ENCODE measurements at places on chromosomes 11 and 22. TPM values are rescaled to one million over a fixed set of nuclear protein-coding genes. Genes with fewer than 3 reads are reported as not detected.
A peak's percentile ranks its signal among the peaks of the same experiment; 100 is the strongest.

DNA sequence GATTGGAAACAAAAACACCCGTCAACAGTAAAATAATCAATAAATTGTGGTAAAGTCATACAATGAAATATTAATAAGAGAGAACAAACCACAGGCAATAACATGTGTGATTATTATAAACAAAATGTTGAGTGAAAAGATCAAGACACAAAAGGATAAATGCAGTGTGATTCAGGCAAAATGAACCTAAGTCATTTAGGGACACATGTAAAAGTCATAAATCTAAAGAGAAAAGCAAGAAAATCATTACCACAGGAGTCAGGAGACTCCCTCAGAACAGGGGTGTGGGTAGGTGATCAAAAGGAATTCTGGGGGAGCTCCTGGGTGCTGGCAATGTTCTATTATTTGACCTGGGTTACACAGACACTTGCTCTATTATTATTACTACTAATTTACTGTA is 47.9 kb upstream of the PPP2R1B start:
- no peak for DNase-seq

- peak; percentile 12 for DNase-seq
Observed at GRCh38 chr11:120136356-120136755, 1.6 kb downstream of the TRIM29 start.

DNA sequence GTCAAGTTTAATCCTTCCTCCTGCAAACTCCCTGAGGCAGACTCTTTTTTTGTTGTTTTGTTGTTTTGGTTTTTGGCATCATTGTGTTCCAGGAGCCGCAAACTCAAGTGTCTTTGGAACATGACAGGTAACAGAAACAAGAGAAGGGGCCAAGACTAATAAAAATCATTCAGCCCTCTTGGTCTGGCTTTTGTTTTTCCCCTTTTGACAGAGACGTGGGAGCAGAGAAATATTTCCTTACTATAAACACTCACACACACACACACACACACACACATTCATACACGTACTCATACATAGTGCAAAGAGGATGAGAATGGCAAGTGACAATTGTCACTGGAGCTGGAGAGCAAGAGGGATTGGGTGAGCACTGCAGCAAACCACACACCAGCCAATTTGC is 10.4 kb upstream of the ASPHD2 start:
- DNase-seq, result no peak

- no peak for DNase-seq
Observed at GRCh38 chr22:27866135-27867084, 52.6 kb downstream of the PITPNB start.

- DNase-seq, result no peak
Observed at GRCh38 chr11:57323167-57323854, 1.4 kb downstream of the TNKS1BP1 start.

DNA sequence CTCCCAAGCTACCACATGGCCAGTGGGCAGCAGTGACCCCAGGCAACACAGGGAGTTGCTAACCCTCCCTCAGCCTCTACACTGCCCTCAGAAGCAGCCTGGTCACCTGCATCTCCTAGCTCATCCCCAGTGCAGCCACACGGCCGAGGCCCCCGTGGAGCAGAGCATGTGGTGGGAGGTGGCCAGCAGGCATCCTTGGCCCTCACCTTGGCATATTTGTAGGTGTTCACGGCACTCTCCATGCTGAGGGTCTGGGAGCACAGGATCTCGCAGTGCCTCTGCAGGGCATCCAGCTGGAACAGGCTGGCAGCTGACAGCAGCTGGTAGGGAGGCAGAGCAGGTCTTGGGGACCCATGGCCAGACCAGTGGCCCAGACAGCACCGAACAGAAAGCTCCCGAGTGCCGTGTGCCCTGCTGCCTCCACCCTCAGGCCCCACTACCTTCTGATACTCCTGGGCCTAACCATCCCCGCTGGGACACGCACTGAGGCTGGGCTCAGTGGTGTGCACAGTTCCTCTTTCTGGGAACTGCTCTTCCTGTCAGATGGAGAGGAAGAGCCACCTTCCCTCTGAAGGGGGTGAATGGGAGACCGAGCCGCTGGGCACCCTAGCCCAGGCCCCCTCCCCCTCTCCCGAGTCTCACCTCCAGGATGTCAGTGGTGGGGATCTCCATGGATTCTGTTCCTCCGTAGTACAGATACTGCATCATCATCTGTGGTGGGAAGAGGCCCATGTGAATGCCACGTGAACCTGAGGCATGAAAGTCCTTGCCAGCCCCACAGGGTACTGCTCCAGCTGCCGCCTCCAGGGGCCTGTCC is 48.8 kb downstream of the NAT10 start:
- DNase-seq, result no peak

- DNase-seq, result no peak
Observed at GRCh38 chr11:66868726-66869566, 12.1 kb downstream of the LRFN4 start.

DNA sequence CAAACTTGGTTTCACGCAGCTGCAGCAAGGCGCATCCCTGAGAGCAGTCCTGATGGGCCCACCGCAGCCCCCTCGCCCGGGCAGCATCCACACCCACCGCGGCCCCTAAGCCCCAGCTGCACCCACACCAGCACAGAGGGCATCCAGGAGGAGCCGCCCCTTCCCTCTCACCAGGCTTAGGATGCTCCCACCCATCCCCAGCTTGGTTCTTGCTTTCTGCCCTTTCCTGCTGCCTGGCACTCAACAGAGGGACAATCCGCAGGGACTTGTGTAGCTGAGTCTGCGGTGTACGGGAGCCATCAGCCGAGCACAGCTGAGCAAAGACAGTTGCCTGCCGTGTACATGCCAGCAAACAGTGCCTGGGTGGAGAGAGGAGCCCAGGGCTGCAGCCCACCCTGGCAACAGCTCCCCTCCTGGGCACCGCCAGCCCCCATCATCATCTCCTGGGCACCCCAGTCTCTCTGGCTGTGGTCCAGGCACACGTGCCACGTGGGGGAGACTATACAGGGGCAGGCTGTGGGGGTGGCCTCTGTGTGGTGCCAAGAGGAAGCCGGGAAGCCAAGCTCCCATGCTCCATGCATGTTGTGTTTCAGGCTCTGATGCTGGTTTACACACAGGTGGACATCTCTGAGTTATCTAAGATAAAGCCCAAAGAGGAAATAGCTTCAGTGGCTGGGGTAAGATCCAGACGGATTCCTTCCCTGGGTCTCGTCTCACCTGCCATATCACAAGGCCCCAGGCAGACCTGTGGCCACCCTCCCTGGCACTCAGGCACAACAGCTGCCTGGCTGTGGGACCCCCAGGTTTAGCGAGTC is 36.0 kb upstream of the GNB1L start:
- DNase-seq, result no peak

- peak; percentile 28 for DNase-seq
Observed at GRCh38 chr11:68954836-68955606, 25.8 kb downstream of the MRGPRD start.

DNA sequence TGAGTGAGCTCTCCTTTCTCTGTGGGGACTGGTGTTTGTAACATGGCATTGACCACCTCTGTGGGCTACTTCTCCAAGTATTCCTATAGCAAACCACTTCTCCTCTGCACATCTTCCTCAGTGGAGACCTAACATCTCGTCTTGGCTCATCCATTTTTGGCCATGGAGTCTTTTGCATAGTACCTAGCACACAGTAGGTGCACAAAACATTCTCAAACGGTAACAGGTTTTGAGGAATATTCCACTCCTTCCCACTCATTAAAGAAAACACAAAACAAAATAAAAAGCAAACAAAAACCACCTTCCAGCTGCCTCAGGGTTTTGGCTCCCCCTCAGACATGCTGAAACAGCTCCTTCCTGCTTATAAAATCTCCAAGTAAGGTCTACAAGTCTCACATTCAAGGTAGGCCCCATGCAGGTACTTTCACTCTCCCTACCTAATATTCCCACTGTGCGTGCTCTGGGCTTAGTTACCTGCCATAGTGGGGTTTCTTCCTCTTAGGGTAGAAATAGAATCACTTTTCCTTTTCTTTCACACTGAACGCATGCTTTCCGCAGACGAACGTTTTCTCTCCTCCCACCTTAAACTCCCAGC is 132.4 kb downstream of the RBFOX2 start:
- DNase-seq, result no peak

DNA sequence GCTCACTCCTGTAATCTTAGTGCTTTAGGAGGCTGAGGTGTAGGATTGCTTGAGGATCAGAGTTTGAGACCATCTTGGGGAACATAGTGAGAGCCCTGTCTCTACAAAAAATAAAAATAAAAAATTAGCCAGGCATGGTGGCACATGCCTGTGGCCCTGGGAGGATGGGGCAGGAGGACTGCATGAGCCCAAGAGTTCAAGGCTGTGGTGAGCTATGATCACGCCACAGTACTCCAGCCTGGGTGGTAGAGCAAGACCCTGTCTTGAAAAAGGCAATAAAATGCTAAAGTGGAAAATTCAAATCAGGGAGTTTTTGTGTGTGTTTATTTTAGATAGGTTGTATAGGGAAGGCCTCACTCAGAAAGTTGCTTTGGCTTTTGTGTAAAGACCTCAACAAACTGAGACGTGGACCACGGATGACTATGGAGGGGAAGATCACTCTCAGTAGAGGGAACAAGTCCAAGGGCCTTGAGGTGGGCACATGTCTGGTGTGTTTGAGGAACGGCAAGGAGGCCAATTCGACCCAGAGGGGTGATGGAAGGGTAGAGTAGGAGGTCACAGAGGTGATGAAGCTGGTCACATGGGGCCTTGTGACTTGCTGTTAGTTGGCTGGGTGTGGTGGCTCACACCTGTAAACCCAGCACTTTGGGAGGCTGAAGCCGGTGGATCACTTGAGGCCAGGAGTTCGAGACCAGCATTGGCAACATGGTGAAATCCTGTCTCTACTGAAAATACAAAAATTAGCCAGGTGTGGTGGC is 35.7 kb downstream of the WEE1 start:
- DNase-seq, result no peak

- DNase-seq, result no peak
Observed at GRCh38 chr11:3165916-3166267, 782 bp upstream of the OSBPL5 start.

DNA sequence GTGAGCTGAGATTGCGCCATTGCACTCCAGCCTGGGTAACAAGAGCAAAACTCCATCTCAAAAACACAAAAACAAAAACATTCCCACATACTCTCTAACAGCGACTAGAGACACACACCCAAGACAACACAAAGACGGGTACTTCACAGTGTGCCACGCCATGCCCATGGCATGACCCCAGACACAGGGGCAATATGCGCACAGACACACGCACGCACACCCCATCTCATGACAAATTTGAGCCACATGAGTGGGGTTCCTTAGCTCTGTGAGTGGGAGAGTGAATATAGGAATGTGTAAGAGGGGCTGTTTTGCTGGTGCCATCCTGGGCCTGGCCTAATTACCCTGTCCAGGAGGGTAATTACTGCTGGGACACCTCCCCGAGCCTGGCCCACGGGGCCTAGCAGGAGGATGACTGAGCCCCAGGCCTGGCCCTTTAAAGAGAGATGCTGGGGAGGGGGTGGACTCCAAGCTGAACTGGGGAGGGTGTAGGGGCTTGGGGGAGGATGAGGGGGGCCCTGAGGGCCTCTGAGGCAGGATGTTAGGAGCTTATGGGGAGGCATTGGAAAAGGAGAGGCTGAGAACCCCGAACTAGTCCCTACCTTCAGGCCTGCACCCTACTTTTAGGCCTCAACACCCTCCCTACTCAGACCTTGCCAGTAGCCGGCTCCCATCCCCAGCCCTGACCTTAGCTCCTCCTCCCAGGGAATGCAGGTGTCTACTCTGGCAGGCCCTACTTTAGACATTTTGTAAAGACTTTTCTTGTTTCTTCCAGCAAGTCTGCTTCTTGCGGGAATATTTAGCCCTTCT is 1.5 kb downstream of the LTBP3 start:
- DNase-seq, result no peak

- DNase-seq, result no peak
Observed at GRCh38 chr11:83611600-83611999, 325.4 kb upstream of the CCDC90B start.

- DNase-seq, result no peak
Observed at GRCh38 chr22:20198557-20199319, 47.9 kb upstream of the CCDC188 start.

DNA sequence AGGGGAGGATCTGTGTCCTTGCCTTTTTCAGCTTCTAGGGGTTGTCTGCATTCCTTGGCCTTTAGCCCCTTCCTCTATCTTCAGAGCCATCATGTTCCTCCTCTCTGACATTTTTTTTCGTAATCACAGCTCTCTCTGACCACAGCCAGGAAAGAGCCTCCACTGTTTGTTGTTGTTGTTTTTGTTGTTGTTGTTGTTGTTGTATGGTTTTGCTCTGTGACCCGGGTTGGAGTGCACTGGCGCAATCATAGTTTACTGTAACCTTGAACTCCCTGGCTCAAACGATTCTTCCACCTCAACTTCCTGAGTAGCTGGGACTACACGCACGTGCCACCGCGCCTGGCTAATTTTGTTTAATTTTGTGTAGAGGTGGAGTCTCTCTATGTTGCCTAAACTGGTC is 55.3 kb upstream of the KCNQ1OT1 start:
- no peak for DNase-seq

GRCh38 chr11:105183426-105183825 is 43.9 kb upstream of the CARD18 start:
- no peak for DNase-seq

GRCh38 chr11:10492084-10492483 is 37.0 kb downstream of the AMPD3 start:
- DNase-seq, result no peak

GRCh38 chr11:129865701-129866100 is 29.7 kb downstream of the NFRKB start:
- DNase-seq, result no peak

DNA sequence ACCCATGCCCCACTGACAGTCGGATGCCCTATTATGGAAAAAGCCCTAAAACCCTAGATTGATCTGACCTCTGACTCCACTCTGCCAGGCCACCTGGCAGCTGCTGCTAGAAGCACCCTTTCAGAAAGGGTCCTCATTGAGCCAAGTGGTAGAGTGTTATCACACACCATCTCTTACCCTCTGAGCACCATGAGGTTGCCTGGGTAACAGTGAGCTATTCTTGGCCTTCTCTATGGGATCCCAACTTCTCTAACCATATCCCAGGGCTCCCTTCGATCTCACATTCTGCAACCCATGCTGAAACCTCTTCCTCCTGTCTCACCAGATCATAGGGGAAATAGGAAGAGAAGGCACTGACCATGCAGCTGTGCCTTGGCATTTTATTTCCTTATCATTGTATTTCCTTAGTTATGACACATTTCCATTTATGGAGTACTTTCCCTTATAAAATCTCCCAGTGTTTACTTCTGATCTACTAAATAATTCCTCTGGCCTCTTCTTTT is 52.7 kb downstream of the MPPED2 start:
- no peak for DNase-seq

DNA sequence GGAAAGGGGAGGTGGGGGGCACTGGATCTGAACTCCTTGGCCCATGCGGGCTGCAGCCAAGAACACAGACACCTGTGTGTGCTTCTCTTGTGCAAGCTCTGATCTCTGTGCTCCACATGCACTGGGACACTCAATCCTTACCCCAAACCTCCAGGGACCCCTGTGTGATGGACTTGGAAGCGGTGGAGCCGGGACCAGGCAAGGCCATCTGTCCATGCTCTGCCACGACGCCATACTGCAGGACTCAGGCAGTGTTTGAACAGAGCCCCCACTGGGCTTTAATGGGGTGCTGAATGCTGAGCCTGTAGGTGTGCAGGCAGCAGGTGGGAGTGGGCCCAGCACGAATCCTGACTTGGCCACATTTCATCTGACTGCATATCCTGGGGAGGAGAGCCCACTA is 23.4 kb downstream of the PPM1F start:
- no peak for DNase-seq

- no peak for DNase-seq
Observed at GRCh38 chr11:122210367-122210997, 94.5 kb upstream of the BLID start.

Gene SLC15A3
- total RNA-seq, result 26.9 TPM

Gene MMP8
- 3.2 TPM for total RNA-seq

Gene MAPK12
- 17.2 TPM for total RNA-seq

Gene P2RX6
- total RNA-seq, result not detected

Gene PGA5
- 5.0 TPM for total RNA-seq

Gene TRIM48
- not detected for total RNA-seq

Gene GRK3
- total RNA-seq, result 45.1 TPM

Gene C22orf31
- total RNA-seq, result not detected
